NCI-H2029 (cell line): ENCODE measurements at places on chromosomes 16 and 17.
A peak's percentile ranks its signal among the peaks of the same experiment; 100 is the strongest.

GRCh38 chr16:9138021-9138680, 46.7 kb downstream of the HAPSTR1 start:
- DNase-seq: no peak

DNA sequence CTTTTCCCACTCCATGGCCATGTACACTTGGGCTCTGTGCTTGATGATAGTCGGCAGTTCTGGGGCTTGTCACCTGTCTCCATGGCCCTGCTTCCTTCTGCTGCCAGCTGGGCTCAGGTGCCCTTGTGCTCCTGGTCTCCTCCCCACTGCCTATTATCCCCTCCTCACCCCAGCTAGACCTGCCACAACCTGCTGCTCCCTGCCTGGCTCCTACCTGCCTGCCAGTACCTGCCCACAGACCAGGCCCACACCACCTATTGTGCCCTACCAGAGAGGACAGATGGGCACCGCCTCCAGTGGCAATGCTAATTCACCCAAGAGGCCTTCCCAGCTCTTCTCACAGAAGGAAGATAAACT, 538 bp upstream of the RAPGEFL1 start:
- peak; percentile 18 for DNase-seq

DNA sequence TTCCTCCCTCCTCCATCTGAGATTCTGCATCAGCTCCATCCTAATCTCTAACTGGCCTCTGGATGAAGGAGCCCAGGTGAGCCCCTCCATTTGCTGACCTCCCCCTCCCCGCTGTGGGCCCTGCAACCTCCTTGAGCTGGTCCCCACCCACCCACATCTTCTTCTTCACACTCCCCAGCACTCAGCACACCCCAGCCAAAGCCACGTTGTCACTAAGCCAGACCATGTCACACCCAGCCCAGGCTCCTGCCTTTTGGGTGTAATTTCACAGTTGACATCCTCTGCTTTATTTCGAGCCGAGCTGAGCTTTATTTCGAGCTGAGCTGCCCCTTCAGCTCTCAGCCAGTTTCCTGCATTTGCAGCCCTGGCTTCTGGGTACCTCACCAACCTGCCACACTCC, 282.7 kb upstream of the TNRC6C start:
- no peak for DNase-seq

DNA sequence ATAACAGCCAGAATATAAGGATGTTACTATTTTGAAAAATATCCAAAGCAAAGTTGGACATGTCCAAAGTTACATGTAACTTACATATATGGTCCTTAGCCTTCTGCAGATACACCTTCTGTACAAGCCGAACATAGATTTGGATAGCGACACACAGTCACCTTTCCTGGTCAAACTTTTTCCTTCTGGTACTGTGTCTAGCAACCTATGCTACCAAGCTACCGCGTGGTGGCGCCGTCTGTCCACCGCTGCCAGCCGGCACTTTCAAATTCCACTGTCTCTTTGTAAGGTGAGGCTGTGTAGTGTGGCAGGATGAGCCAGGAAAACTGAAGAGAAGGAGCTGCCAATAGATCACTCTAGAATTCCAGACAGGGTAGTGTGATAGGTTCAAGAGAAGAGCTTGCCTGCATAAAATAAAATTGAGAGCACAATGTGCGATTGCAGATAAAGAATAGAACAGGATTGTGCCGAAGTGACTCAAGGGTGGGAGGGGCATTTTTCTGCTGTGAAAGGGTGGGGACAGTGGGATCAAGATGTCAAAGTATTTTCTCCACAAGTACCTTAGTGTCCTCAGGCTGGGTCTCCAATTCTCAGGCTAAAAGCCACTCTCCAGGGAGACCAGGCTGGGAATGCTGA, 366.9 kb downstream of the SLC39A11 start:
- peak; percentile 33 for DNase-seq

DNA sequence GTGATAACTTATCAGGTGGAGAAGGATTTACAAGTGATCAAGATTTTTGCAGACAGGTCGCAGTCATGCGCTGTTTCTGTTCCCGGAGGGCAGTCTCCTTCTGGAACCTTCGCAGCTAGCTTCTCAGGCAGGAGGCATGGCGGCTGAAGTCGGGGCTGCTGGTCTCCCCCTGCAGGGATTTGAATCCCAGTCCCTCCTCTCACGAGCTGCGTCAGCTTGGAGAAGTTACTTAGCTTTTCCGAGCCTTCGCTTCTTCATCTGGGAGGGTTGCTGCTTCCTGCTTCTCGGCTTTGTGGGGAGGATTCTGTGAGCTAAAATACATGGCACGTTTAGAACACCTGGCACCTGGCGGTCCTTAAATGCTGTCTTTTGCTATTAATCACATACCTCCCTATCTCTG, 287.8 kb upstream of the FOXF1 start:
- no peak for DNase-seq

DNA sequence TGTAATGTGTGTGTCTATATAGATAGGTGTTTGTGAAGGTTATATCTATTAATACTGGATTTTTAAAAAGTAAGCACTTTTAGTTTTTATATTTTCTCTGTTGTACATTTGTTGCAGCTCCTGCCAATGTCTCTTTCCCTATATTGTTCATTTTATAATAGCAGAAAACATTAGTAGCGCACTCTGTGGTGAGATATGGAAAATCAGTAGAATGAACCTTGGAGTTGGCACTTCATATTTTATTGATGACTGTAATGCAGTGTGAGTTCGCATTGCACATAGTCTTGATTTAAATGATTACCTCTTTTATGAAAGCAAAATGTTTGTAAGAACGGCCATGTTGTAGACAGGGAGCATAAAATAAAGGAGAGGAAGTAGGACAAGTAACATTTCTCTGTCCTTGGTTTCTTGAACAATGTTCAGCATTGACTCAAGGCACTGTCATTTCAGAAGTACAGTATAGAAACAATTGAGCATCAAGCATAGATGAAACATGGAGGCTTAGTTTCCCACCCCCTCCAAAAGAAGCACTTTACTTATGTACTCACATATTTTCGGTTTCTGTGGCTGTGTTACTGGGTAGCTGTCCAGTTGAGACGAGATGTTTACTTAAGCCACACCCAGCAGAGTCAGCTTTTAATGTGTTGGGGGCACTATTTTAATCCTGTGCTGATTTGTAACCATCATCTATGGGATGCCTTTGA, 74.0 kb downstream of the TANC2 start:
- DNase-seq: no peak
